ENCODE measurements at places on chromosomes 11 and 22. TPM values are rescaled to one million over a fixed set of nuclear protein-coding genes. Genes with fewer than 3 reads are reported as not detected.

The DTX4 gene
- polyA plus RNA-seq = 37.7 TPM

The ZP1 gene
- 1.5 TPM for polyA plus RNA-seq

The OR8G1 gene
- not detected for polyA plus RNA-seq

The UNC93B1 gene
- 0.30 TPM for polyA plus RNA-seq

The BEST1 gene
- polyA plus RNA-seq = 7.7 TPM

The KLHL35 gene
- 17.0 TPM for polyA plus RNA-seq

The C11orf97 gene
- polyA plus RNA-seq = not detected

The GAB4 gene
- polyA plus RNA-seq = not detected

The ST14 gene
- polyA plus RNA-seq = not detected

The TTC36 gene
- 4.3 TPM for polyA plus RNA-seq

The CD248 gene
- polyA plus RNA-seq = not detected

The MS4A6E gene
- not detected for polyA plus RNA-seq

The COA4 gene
- polyA plus RNA-seq = 81.8 TPM

The TPCN2 gene
- 14.2 TPM for polyA plus RNA-seq

The CRYAB gene
- not detected for polyA plus RNA-seq

The PTGDR2 gene
- polyA plus RNA-seq = 0.51 TPM

The HBE1 gene
- not detected for polyA plus RNA-seq

The ACTN3 gene
- not detected for polyA plus RNA-seq

The OR5A2 gene
- not detected for polyA plus RNA-seq

The OR8D4 gene
- polyA plus RNA-seq = not detected

The THY1 gene
- 98.3 TPM for polyA plus RNA-seq

The CYB5R3 gene
- polyA plus RNA-seq = 17.2 TPM

The GCAT gene
- 13.0 TPM for polyA plus RNA-seq

The PANX2 gene
- 6.4 TPM for polyA plus RNA-seq

The CNTN5 gene
- polyA plus RNA-seq = 0.64 TPM

The FAM180B gene
- polyA plus RNA-seq = not detected

The GLYAT gene
- not detected for polyA plus RNA-seq

The MMP8 gene
- not detected for polyA plus RNA-seq

The UBQLNL gene
- polyA plus RNA-seq = not detected

The GLYATL1 gene
- polyA plus RNA-seq = 0.84 TPM
